ENCODE measurements at places on chromosomes 13 and 19.

DNA sequence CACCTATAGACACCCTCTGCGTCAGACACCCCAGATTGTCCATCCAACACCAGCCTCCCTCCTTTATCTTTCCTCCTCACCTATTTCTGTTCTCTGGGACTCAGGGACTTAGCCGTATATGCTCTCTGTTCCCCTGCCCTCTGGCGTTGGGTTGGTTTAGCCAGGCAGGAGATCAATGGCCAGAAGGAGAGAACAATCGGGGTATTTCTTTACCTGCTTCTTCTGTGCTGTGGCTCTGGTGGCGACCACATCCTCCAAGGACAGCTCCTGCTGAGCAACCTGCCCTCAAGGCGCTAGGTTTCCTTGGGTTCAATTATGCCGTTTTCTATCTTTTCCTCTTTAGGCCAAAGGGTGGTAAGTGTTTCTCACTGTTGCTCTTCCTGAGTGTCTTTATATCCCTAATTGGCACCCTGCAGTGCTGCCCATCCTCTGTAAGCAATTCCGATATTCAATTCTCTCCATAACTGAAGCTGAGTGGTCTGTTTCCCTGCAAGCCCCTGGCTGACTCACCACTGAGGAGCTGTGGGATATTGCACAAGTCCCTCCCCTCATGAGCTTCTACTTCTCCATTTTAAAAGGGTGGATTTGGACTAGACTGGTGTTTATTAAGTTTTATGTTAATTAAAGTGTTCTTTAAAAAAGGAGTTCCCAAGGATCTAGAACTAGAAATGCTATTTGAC, 63.7 kb upstream of the TMTC4 start:
- peak; percentile 6 for DNase-seq

GRCh38 chr13:85615031-85615430, 184.2 kb downstream of the SLITRK6 start:
- DNase-seq: no peak

DNA sequence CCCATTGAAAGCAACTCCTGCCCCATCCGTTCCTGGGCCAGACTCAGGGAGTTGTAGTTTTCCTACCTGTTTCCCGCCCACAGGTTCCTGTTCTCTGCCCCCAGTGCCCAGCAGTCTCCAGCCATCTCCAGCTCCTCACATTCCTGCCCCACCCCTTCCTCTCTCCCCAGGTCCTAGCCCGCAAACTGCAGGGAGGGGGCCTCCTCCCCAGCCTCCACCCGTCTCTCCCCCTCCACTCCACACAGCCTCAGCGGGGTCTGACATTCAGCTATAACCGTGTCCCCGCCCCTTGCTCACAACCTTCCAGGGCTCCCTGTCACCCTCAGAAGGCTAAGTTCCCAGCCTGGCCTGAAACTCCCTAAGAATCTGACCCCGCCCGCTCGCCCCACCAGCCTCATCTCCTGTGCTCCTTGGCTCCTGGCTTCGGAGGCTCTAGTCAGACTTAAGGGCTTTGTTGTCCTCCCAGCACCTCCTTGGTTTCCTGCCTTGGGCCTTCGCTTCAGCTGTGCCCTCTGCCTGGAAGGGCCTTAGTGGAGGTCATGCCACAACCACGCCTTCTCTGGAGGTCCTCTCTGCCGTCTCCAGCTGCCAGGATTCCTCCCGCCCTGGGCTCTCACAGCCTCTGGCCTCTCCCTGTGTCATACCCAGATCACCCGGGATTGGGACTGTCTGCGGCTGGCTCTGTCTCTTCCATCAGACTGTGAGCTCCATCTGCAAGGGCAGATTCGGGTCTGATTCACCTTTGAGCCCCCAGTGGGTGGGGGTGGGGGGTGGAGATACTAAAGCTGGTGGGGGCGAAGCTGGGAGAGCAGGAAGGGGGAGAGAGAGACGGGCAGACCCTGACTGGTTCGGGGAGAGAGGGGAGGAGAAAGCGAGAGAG, 5.1 kb upstream of the SPACA6 start:
- DNase-seq: no peak

- no peak for DNase-seq
These were observed 32.4 kb downstream of the RHPN2 start for GRCh38 chr19:33032218-33032781.

GRCh38 chr13:106905380-106906162, 337.6 kb upstream of the ARGLU1 start:
- no peak for DNase-seq

DNA sequence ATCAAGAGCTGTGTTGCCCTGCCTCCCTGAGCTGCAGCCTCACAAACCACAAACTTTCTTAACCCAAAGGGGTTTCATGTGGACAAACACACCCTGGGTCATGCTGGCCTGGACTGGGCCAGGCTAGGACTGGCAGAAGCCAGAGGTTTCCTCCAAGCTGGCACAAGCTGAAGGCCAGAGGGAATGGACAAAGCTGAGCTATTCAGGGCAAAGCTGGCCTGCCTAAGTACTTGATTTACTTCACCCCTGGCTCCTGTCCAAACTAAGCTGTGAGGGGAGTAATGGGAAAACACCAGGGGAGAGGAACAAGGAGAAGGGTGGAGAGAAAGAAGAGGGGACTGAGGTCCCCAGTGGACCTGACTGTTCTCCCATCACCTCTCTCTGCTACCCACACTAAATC, 6.2 kb downstream of the CPAMD8 start:
- no peak for DNase-seq

DNA sequence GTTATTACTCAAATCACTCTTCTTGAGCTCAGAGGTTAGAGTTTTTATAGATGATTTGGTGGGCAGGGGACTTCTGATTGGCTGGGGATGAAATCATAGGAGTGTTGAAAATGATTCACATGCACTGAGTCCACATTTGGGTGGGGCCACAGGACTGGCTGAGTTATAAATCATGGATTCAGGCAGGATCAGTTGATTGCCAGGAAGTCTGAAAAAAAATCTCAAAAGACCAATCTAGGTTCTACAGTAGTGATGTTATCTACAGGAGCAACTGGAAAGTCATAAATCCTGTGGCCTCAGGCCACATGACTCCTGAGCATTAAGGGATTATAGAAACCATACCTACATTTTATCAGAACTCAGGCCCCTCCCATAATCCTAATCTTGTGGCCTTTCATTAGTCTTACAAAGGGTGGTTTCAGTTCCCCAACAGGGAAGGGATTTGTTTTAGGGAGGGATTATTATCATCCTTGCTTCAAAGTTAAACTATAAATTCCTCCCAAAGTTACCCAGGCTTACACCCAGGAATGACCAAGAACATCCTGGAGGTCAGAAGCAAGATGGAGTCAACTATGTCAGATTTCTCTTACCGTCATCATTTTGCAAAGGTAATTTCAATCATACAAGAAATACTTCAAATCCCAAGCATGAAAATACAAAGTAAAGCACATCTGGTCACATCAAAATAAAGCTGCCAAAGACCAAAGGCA, 5.6 kb upstream of the CCDC70 start:
- DNase-seq: no peak

GRCh38 chr19:13861392-13861713, 15.6 kb upstream of the NANOS3 start:
- peak; percentile 71 for DNase-seq

GRCh38 chr19:44741841-44742329, 6.6 kb upstream of the BCL3 start:
- peak; percentile 96 for DNase-seq

DNA sequence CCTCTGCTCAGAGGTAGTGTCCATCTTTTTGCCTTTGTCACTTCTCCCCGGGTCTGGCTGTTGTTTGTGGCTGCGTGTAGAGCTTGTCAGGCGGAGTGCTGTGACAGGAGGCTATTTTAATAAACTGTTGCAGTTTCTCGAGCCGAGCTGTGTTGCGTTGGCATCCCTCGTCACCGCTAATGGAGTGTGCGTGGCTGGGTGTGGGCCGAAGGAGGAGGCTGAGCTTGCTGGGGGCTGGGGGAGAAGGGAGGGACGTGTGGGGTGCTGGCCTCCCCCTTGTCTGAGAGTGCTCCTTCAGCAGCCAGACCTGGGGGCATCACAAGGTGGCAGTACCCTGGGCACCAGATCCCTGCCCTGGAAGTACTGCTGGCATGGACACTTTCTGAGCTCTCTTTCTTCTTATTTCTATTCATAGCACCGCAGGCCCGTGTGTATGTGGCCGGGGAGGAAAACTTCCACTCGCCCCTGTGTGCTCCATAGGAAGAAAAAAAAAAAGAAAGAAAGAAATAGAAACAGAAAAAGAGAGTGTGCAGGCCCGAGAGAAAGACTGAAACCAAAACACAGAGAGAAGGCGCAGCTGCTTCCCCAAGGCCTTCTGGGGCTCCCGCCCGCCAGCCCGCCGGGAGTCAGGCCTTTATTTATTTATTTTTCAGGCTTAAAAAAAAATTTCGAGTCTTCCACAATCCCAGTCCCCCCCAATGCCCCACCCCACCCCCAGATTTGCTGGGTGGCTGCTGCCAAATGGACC, 27.0 kb downstream of the NFIX start:
- peak; percentile 30 for DNase-seq

DNA sequence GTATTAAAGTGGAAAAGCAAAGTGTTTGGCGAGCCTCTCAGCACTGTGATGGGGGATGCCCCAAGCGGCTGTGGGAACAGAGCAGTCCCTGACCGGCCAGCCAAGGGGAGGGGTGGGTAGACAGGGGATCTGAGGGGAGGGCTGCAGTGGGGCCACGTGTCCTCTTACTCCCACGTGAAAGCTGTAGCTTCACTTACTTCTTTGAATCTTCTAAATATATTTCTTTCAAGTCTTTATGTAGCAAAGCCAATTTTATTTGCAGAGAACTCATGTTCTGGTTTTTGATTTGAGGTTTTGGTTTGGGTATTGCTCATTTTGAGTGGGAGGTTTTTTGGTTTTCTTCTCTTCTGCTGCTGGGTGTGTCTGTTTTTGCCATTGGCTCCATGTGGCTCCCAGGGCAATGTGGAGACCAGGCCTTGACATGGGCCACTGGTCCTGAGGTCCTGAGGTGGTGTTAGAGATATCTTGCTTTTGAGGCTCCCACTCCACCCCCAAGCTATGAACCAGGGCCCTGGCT, 17.7 kb upstream of the OVOL3 start:
- no peak for DNase-seq

DNA sequence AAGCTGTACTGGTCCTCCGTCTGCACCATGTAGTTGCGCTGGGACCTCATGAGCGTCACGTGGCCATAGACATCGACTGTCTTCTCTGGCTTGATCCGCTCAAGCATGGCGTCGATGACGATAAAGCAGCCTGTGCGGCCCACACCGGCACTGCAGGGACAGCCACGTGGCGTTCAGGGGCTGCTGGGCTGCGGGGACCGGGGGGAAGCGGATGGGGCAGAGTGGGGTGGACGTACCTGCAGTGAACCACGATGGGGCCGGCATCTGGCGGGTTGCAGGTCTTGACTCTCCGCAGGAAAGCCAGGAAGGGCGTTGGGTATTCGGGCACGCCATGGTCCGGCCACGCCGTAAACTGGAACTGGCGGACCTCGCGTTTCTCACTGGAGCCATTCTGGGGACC, 128.5 kb downstream of the PTPRS start:
- no peak for DNase-seq

DNA sequence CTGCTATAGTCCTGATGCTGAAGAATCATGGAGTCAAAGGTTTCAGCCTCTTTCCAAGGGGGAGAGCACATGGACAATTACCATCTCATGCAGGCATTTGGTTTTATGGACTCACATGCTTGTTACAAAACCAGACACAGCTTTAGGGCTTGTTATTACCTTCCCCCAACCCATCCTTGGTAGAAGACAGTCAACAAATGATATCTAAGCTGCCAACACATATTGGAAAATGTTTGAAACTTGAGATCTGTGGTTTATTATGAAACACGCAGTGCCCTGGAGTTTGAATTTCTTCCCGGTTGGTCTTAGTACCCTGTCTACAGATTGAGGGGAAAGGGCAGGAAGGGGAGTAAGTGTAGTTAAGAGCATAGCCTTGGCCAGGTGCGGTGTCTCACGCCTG, 12.5 kb upstream of the CYP2A6 start:
- DNase-seq: no peak

GRCh38 chr13:40517486-40518480, 148.7 kb downstream of the FOXO1 start:
- no peak for DNase-seq

GRCh38 chr19:47615714-47616113, 6.8 kb downstream of the BICRA start:
- no peak for DNase-seq

DNA sequence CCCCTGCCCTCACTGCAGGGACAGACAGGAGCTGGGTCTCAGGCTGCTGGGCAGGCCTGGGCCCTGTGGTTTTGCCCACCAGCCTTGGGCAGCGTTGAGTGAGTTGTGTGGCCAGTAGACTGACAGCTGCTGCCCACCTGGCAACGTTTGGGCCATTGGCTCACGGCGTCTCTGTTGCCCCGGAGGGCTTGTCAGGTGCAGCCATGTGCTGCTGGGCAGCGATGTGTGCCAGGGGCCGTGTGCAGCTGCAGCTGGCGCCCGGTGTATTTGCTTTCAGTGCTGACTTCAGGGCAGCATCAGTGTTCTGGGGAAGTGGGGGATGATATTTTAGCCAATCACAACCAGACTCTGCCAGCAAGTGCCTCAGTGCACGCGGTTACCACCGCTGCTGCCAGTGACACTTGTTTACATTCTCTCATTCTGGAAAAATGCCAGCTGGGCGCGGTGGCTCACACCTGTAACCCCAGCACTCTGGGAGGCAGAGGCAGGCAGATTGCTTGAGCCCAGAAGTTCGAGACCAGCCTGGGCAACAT, 10.6 kb downstream of the FZR1 start:
- no peak for DNase-seq

GRCh38 chr13:113231306-113232207, 22.1 kb downstream of the CUL4A start:
- DNase-seq: no peak

DNA sequence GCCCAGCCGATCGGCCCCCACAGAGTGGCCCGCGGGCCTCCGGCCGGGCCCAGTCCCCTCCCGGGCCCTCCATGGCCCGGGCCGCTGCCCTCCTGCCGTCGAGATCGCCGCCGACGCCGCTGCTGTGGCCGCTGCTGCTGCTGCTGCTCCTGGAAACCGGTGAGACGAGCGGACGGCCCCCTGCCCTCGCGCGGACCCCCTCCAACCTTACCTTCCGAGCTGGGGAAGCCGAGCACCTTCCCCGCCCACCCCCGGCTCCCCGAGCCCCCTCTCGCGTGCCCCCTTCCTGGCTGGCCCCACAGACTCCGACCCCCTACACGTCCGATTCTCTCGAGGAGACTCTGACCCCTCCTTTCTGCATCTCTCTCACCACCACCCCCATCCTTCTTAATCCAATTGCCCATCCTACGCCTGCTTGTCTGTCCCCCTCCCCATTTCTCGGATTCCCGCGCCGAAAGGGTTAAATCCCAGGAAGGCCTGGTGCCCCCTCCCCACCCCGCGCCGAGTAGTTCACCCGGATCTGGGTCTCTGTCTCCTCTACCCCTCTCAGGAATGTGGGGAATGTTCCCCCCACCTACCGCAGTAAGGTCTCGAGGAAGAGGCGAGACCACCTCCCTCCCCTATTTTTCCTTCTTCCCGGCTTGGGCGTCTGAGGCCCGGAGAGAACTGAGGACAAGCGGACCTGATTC, 502 bp downstream of the NECTIN2 start:
- DNase-seq: no peak

GRCh38 chr13:89910166-89910565, 1437.3 kb upstream of the MIR17HG start:
- no peak for DNase-seq
